Stromal cell of bone marrow (primary cell): ENCODE measurements at places on chromosomes 11 and 22.

- DNase-seq, result no peak
These were observed 1.7 kb downstream of the SMTN start for GRCh38 chr22:31082606-31083376.

GRCh38 chr11:44913502-44913901, 37.2 kb downstream of the TP53I11 start:
- DNase-seq, result no peak

GRCh38 chr11:15967166-15967565, 389.2 kb downstream of the SOX6 start:
- no peak for DNase-seq

- no peak for DNase-seq
These were observed 1.7 kb upstream of the LRRC4C start for GRCh38 chr11:41461057-41461681.

GRCh38 chr11:106418791-106419190, 341.3 kb downstream of the AASDHPPT start:
- DNase-seq, result no peak

DNA sequence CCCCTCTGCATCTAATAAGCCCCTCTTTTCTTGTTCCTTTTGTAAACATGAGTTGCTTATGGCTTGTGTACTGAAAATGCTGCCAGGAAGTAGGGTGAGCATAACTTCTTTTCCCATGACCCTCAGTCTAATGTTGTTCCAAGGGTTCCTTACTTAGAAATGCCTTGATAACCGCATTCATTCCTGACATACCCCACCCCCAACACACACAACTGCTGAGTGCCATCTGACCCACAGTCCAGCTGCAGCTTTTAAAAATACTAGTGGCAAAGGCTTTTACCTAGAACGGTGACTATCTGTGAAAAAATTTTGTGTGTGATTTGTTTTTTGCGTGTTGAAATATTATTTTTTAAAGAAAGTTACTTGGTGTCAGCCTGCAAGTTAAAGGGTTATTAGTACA, 52.6 kb downstream of the ARHGAP42 start:
- peak; percentile 26 for DNase-seq

DNA sequence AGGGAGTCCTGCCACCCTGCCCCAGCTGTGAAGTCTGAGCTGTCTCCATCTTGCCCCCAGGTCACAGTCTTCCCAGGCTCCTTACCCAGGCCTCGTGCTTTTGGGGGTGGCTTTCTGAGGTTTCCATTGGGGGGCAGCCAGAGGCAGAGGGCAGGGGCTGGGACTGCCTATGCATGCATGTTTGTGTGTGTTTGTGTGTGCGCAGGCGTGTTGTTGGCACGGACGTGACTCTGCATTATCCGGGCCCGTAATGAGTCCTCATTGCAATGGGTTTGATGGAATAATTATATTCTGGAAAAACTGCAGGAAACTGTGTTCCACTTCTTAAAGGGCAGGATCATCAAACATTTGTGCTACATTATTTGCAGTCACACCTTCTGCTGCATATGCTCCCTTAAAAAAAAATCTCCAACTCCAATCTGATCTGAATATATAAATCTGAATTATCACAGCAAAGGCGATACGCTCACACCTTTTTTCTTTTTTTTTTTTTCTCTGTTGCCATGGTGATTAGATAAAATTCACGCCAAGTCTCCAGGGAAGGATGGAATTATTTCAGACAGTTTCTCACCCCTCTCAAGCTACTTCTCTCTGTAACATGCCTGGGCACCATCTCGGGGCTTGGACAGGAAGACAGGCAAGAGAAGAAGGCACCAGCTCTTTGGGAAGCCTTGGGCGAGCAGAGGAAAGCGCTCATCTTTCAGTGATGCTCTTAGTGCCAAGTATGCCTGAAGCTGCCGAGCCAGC, 45.9 kb downstream of the DSCAML1 start:
- DNase-seq, result no peak

DNA sequence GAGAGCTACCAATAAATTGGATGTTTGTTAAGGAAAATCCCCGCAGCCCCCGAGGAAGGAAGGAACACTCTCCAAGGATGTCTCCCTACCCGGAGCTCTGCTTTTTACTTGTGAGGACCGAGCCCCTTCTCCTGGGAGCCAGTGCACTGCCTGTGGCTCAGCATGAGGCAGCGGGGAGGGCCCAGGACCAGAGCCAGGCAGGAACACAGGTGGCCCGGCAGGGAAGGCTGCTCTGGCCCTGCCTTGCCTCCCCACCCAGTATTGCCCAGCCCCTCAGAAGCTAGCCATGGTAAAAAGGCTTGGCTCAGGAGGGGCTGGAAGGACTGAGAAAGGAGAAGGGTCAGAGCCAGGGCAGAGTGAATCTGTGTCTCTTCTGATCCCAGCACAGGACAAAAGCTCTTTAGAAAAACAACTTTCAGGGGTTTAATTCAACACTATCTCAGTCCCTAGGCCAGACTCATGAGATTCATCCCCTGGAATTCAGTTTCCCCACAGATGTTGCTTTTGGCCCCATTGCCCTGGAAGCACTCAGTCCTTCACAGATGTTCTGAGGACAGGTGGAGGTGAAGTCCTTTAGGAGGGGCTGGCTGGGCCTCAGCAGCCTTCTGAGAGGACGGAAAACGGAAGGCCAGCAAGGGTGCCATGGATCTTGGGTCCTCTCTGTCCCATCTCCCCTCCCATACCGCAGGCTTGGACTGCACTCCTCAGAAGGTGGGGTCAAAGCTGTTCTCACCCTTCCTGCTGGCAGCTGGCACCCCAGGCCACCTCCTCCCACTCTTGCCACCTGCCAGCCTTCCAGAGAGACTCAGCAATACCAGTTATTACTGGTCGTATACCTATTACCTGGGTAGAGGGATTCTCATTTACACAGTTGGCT, 318.9 kb downstream of the NTM start:
- DNase-seq, result no peak

DNA sequence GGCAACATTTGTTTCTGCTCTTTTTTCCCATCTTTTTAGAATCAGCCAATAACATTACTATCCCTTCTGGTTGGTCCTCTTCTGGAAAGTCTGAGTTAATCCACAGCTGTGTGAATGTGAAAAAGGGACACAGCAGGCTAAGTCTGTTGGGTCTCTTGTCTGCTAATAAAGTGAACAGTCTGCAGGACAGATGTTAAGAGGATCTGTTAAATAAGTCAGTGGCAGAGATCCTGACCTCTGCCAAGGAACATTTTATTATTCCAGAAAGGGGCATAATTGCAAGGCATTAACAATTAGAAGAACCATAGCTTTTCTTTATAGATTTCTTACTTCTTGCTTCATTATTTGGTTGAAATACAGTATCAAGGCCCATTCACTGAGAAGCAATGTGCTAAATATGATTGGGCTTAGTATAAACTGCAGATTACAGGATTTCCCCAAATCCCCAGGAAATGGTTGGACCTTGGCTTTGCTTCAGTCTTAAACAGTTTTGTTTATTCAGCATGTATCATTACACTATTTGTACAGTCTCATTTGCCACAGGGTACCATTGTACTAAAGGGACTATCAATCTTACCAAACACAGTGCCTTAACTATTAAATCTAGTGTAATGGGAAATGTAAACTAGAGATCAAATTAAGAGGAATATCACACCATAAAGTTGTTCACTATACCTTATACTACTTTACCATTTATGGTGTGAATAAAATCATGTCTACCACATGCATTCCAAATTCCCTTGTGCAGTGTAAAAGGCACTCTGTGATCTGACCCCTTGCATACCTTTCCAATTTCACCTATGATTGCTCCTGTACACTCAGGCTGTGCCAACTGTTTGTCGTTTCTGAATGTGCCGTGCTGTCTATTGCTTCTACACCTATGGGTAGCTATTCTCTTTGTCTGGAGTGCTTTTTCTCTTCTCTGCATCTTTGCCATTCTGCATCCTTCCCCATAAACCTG, 274.0 kb downstream of the SOX6 start:
- DNase-seq, result no peak

- no peak for DNase-seq
These were observed 5.1 kb upstream of the SMPD1 start for GRCh38 chr11:6385046-6385777.

- DNase-seq, result no peak
These were observed 35.6 kb downstream of the PRDM11 start for GRCh38 chr11:45181889-45182550.

GRCh38 chr11:36402568-36403170, 106.6 kb downstream of the PRR5L start:
- no peak for DNase-seq

- DNase-seq, result no peak
These were observed 3.3 kb upstream of the GCAT start for GRCh38 chr22:37804352-37804880.

DNA sequence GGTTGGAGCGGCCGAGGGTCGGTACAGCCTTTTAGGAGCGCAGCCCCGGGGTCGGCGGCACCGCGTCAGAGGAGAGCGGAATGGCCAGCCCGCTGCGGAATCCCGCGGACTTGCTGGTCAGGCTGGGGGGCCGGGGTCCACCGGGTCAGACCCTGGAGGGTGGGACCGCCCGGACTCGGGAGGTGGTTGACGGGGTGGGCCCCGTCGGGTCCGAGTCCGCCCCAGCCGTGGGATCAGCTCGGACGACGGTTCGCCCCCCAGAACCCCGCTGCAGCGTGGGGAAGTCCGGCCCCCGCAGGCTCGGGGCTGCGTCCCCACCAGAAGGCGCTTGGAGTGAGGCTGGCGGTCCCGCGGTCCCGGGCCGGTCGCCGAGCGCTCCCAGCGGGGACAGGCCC, 301 bp upstream of the ADM2 start:
- no peak for DNase-seq

DNA sequence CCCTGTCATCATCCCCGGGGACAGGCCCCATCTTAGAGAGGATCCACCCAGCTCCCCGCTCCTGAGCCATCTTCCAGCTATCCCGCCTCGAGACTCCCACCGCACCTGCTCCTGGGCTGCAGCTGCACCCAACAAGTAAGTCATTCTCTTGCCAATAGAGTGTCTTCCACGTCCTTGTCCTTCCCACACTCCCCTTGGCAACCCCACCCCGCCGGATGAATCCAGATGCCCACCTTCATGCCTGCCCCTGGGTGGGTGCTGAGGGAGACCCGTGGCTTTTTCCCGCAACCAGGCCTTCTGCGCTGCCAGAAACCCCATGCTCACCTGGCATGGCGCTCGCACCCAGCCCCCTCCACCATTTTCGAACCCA, 11.1 kb upstream of the C11orf24 start:
- DNase-seq, result no peak

GRCh38 chr11:67251841-67252240, 14.4 kb upstream of the GRK2 start:
- DNase-seq, result no peak

- DNase-seq, result no peak
These were observed 497.3 kb downstream of the MIAT start for GRCh38 chr22:27154717-27155116.

DNA sequence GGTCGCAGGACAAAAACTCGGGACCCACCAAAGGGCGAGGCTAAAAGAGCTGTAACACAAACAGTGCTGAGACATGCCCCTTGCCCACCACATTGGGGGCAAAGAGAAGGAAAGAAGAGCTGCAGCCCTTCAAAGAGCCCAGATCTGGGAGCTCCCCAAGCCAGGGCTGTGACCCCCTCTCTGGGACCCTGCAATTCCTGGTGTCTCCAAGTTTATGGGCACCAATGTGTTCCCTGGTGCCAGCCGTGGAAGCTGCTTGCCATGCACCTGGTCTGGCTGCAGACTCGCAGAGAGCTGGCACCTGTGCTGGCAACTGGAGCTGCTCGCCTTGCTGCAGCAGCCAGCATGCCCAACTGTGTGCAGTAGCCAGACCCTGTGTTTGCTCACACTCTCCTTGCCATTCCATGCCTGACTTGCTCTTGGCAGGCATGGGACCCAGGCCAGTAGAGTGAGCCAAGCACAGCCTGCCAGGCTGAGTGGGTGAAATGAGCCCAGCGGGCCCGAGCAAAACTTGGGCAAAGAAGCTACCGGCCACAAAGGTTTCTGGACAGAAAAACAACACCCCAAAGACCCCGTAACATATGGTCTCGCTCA, 16.0 kb downstream of the RRP8 start:
- DNase-seq, result no peak

DNA sequence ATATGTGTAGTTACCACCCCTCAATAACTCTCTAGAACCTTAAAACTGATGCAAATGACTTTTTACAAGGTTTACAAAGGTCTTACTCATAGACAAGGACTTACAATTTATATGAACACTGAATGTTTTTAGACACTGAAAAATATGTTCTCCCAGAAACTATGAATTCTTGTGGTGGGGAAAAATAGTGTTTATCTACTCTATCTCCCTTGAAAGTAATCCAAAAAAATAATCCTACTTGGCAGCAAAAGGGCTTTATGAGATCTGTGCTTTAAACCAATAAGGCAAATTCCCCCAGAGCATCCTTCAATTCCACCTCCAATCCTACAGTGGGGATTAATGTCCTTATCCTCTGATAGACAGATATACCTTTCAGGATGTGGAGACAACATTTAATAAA, 1984.1 kb upstream of the RAG2 start:
- no peak for DNase-seq

- no peak for DNase-seq
These were observed 440 bp upstream of the SLC25A45 start for GRCh38 chr11:65382804-65383368.

- no peak for DNase-seq
These were observed 977.6 kb downstream of the BRD1 start for GRCh38 chr22:48849963-48850657.

DNA sequence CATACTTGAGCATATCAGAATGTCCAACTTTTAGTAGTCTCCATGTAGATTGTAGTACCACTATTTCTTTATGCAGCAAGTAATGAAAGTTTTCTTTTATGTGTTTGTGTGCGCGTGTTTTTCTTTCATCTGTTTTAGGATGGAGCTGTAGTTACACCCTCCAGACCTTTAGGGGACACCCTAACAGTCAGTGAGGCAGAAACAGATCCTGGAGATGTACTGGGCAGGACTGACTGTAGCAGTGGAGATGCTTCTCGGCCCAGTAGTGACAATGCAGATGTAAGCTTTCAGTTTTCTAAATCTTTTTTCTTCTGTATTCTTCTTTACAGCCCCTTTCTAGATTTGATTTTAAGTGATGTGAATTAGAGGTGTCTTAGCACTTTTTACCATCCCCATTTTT, 79.9 kb upstream of the GRIK4 start:
- peak; percentile 42 for DNase-seq

DNA sequence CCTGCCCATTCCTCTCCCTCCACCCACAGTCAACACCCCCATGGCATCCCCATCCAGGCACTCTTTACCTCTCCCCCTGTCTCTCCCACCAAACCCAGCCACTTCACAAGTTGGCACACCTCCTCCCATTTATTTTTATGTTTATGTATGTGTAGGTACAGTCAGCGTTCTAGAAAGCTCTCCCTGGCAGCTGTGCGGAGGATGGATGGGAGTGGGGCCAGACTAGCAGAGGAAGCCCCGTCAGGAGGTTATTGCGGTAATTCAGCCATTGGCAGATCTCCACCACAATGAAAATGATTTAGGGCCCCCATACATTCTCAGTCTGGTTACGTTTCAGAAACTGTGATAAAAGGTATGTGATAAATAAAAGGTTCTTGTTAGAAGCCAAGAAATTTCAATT, 51.3 kb downstream of the BTG4 start:
- DNase-seq, result no peak

DNA sequence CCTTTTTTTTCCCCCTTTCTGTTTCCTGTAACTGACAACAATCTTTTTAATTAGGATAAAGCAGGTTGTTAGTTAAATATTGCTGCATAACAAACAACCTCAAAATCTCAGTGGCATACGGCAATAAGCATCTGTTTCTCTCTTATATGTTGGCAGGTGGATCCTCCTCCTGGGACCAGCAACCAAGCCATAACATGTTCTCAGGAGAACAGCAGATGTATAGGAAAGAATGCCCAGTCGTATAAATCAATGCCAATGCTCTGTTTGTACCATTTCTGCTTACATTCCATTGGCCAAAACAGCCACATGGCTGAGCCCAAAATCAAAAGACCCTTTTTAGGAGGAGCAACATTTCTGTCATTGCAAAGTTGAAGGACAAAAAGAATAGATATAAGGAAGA, 445.7 kb downstream of the AASDHPPT start:
- no peak for DNase-seq
